CD4-positive, alpha-beta T cell treated with Interleukin-4 for 4 hours (primary cell): ENCODE measurements at places on chromosomes 2 and 18.

DNA sequence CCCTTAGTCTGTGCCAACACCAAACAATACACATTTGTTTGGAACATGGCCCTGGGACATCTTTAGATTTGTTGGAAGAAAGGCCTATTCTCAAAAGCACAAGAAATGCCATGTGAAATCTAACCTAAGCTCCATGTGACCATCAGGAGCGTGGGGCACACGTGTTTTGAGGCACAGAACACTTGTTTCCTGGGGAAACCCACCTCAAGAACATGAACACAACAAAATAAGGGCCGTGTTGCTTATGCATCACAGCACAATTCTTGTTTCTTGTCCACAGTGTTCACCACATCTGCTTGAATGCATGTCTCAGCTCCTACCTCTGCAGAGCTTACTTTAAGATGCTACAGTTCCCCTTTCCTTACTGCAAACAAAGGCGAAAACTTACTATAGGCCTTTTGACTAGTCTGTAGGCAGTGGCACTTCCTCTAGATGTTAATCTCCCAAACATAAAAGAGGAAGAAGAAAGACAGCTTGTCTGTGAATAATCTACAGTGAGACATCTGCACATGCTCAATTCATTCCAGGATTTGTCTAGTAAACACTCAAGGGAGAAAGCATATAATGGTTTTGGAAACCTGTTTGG lies 165.0 kb downstream of the ANKRD44 start:
- peak; percentile 72 for DNase-seq

GRCh38 chr2:207767461-207768167 lies 2.1 kb downstream of the FZD5 start:
- no peak for DNase-seq

- no peak for DNase-seq
These were observed 48.7 kb downstream of the ATIC start for GRCh38 chr2:215360596-215360995.

- no peak for DNase-seq
These were observed 288.9 kb upstream of the EPAS1 start for GRCh38 chr2:46008091-46008870.

- no peak for DNase-seq
These were observed 54.5 kb downstream of the SLC39A10 start for GRCh38 chr2:195711478-195711877.
